NCI-H2081 treated with DMSO at 0.1 percent for 48 hours (cell line): ENCODE measurements at places on chromosomes 6 and 20.

GRCh38 chr20:4087923-4088322 lies 72.6 kb upstream of the RNF24 start:
- no peak for DNase-seq

DNA sequence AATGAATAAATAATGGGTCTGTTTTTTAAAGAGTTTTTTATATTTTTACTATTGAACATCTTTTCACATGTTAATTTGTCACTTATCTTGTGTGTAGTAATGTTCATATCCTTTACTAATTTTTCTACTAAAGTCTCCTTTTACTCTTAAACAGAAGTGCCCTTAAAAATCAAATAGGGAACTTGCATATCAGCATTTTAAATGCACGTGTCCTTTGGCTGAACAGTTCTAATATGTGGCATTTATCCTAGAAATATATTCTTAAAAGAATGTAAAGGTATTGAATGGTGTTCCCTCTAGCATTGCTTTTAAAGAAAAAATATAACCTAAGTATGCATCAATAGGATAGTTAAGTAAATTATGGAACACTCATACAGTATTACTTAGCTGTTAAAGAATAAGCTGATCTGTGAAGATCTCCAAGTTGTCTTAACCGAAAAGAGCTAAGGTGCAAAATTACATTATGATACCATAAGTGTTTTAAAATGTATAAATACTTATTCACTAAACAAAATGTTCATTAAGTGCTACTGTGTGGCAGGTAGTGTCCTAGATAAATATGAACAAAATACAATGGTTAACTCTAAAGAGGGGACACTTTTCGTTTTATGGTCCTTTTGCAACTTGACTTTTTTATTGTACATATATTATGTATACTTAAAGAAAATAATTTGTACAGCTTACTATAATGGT lies 631 bp upstream of the PGBD1 start:
- DNase-seq, result no peak

GRCh38 chr20:9627219-9627618 lies 112.8 kb downstream of the LAMP5 start:
- no peak for DNase-seq

DNA sequence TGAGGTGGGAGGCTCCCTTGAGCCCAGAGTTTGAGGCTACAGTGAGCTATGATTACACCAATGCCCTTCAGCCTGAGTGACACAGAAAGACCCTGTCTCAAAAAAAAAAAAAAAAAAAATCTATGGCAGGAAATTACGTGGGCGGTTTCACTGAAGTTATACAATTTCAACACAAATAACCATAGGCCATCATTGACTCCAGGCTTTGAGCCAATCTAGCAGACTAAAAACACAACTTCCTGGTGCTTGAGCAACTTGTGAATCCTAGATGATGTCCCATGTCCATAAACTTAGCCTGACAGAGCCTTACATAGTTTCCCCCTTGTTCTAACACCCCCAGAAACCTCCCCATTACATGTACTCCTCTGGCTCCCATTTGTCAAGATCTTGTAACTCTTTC lies 131.8 kb downstream of the QRSL1 start:
- no peak for DNase-seq

GRCh38 chr6:46704562-46704961 lies 16.9 kb downstream of the TDRD6 start:
- DNase-seq, result no peak

DNA sequence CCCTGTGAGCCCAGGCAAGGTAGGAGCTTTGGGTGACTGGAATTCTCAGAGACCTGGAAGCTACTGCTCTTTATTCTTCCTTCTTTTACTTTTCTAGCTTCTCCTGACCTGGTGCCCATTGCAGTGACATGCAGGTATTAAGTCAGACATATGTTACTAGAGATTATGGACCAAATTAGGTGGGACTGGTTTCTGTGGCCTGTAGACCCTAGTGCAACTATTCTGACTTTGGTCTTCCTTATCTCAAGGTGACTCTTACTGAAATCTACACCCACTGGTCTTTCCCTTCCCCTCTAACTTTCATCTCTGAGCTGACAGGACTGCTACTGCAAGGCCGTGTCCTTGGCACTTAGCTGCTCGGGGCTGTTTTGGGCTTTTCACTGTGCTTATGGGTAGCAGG lies 24.4 kb upstream of the TMEM217 start:
- DNase-seq, result no peak

DNA sequence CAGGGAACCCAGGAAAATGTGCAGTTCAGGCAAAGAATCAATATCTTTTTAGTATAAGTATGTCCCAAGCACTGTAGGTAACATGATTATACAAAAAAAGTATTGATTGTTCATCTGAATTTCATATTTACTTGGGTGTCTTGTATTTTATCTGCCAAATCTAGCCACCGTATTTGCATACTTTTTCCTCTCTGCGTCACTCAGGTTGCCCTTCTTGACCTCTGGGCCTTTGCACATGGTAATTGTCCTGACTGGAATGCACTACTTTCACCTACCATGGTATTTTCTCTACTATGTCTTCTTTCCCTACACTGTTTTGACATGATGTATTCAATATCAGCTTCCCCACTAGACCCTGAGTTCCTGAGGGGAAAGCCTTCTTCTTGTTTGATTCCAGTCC lies 15.2 kb downstream of the GSTA3 start:
- no peak for DNase-seq

DNA sequence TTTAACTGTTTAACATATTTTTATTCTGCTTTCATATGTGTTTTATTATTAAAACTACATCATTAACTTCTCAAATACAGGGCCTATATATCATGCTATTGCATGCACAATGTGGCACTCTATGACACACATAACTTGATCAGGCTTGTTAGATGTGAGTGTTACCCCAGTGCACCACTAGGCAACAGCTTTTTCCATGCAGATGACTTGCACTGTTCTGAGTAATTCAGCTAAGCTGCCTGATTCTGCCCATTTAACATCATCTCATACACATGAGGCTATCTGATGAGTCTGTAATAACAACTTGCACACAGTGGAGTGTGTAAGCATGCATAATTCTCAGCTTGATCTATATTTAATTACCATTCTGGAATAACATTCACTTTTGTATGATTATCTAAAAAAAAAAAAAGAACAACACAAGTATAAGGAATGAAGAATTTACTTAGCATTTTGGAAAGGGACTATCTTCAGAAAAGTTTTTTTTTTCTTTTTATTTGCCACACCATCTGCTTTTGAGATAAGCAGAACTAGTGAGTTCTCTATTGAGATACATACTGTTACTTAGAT lies 83.1 kb downstream of the GRM1 start:
- DNase-seq, result no peak

- DNase-seq, result no peak
These were observed 580.4 kb downstream of the CBLN4 start for GRCh38 chr20:55424968-55425367.

DNA sequence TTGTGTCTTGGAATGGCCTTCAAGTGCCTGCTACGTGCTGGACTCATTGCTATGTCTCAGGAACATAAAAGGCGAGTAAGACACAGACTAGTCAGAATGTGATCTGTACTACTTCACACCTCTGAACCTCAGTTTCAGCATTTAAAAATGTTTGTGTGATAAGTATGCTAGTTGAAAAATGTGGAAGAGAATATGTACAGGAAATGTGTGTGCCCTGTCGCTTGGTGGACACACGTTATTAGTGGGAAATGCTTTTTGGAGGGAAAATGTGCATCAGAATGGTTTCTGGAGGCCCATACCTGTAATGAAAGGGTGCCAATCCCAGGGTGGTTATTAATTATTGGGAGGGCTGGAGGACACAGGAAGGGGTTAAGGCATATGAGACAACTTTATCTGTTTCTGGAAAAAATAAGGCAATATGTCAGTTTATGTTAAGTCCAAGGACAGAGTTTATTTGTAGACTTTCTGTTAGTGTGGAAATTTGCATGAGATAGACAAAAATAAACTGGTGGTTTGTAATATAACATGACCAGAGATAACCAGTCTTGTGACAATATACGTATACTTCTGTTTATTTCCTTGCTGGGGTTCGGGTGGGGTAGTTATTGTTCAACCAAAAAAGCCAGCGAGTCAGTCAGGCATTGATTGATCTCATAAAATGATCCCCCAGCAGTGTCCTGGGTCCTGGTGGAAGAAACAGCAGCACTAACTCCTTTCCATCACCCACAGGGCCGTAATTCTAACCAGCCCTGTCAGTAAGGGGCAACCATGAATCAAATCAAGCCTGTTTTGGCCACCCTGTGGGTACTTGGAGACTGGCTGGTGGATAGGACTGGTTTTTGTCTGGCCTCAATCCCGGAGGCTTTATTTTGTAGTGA lies 117.9 kb downstream of the JARID2 start:
- DNase-seq, result no peak

GRCh38 chr20:25277051-25277801 lies 29.3 kb downstream of the PYGB start:
- no peak for DNase-seq

- DNase-seq, result no peak
These were observed 250.8 kb downstream of the SOX4 start for GRCh38 chr6:21844120-21844917.

- DNase-seq, result no peak
These were observed 38.0 kb downstream of the SCGN start for GRCh38 chr6:25689966-25690365.

GRCh38 chr6:105372849-105373182 lies 30.1 kb downstream of the PREP start:
- no peak for DNase-seq

DNA sequence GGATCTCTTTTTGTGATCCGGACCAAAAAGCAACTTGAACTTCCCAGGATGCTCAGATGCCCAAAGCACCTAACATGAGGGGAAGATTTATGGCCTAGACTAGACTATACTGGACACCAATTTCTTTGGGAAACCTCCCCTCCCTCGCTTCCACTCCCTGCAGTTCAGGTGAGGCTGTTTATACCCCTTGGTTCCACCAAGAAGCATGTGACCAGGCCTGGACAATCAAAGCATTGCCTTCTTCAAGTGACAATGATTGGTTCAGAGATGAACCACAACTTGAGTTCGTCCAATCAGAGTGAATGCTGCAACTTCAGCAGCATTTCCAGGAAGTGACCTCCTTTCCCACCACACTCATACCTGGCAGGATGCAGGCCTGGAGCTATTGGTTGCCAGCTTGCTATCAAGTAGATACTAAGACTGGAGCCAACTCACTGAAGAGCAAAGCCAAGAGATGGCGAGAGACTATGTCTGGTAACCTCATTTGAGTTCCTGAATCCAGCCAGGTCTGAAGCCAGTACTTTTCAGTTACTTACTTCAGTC lies 45.6 kb upstream of the SLC9A8 start:
- DNase-seq, result no peak

GRCh38 chr6:170004585-170005210 lies 253.3 kb downstream of the ERMARD start:
- no peak for DNase-seq
